Ureter (tissue), 1 donor: ENCODE measurements at places on chromosomes 5 and 9.

- no peak for DNase-seq
These were observed 137.5 kb downstream of the CPLANE1 start for GRCh38 chr5:37111426-37112382.

- no peak for DNase-seq
These were observed 7.9 kb upstream of the ZNF608 start for GRCh38 chr5:124754206-124754927.

GRCh38 chr5:157710882-157711281, 20.3 kb upstream of the THG1L start:
- no peak for DNase-seq

GRCh38 chr5:109304309-109304708, 105.5 kb downstream of the PJA2 start:
- DNase-seq = no peak

GRCh38 chr5:158017469-158017868, 158.5 kb upstream of the CLINT1 start:
- DNase-seq = no peak

- no peak for DNase-seq
These were observed 1.7 kb downstream of the FOXD1 start for GRCh38 chr5:73446631-73447529.

GRCh38 chr9:18666348-18666747, 192.4 kb downstream of the ADAMTSL1 start:
- DNase-seq = no peak

- DNase-seq = peak; percentile 58
These were observed 102.7 kb downstream of the DPYSL3 start for GRCh38 chr5:147407094-147407681.

DNA sequence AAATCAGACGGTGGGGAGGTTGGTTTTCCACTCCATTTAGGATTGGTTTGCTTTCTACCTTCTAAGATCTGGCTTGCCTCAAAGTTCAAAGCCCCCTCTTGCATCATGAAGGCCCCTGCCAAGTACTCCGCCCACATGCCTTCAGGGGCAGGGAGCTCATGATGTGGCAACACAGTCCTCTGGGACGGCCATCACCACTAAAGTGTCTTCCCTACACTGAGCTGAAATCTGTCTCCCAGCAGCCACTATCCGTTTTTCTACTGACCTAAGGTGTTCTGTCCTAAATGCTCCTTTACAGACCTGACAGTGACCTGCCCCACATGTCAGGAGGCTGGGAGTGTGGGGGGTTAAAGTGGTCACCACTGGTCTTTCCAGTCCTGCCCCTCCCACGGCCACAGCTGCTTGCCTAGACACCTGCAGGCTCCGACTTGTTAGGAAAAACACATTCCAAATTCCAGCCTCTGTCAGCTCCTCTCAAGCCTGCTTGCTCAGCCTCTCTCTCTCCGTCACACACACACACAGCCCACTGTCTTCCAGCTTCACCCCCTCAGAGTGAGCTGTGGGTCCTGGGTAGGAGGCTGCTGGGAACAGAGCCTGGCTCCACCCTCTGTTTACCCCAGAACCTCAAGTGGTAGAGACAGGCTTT, 44.9 kb downstream of the SHB start:
- peak; percentile 82 for DNase-seq
